ENCODE measurements at places on chromosomes 2 and 18.

DNA sequence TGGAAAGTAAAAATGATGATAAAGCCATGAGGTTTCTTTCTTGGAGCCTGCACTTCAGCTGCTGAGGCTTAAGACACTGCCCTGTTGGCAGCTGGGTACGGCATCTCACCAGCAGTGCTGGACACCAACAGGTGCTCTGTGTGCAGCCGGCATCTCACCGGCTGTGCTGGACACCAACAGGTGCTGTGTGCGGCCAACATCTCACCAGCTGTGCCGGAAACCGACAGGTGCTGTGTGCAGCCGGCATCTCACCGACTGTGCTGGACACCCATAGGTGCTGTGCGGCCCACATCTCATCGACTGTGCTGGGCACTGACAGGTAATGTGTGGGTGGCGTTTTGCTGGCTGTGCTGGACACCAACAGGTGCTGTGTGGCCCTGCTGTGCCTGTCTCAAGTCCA is 190.8 kb downstream of the TMEM18 start:
- DNase-seq = no peak

- no peak for DNase-seq
Measured at GRCh38 chr2:237254369-237254861, 159.5 kb downstream of the COL6A3 start.

DNA sequence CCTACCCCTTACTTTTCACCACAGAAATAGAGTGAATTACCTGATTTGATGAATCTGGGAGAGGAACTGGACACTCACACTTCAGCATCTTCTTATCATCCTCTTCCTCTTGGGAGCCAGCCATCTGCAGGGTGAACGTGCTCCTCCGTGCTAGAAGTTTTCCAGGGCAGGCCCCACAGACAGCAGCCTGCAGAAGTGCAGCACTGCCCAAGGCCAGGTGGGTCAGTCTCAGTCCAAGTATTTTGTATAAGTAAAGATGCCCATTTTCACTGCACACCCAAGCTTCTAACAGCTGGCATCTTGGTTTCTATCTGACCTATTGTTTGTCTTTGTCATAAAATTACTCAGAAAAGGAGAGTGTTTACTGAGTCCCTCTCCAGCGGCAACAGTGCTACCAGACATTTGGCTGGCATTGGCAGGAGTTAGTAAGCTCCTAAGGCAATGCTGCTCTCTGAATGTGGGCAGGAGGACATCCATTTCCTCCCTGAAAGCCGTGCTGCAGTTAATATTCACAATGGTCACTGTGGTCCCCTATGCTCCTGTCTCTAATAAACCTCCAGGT is 222.6 kb upstream of the CTAGE1 start:
- DNase-seq = no peak

GRCh38 chr2:98434492-98434891 is 10.2 kb upstream of the INPP4A start:
- DNase-seq = no peak

DNA sequence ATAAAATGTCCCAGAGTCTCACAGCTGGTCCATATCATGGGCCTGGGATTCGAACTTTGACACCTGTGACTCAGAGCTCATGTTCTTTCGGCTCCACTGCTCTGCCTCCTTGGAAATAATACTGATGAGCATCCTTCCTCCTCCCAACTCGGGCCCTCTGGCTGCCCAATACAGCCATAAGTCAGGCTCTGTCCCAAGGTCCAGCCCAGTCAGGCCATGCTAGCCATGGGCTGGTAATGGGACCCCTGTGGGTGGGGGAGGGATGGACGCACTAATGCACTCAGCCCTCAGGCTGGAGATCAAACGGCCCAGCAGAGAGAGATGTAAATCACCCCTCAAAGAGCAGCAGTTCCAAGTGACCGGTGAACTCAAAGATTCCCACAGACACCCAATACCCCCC is 61.1 kb downstream of the DDX1 start:
- no peak for DNase-seq

GRCh38 chr18:5744659-5745058 is 150.7 kb downstream of the TMEM200C start:
- no peak for DNase-seq

DNA sequence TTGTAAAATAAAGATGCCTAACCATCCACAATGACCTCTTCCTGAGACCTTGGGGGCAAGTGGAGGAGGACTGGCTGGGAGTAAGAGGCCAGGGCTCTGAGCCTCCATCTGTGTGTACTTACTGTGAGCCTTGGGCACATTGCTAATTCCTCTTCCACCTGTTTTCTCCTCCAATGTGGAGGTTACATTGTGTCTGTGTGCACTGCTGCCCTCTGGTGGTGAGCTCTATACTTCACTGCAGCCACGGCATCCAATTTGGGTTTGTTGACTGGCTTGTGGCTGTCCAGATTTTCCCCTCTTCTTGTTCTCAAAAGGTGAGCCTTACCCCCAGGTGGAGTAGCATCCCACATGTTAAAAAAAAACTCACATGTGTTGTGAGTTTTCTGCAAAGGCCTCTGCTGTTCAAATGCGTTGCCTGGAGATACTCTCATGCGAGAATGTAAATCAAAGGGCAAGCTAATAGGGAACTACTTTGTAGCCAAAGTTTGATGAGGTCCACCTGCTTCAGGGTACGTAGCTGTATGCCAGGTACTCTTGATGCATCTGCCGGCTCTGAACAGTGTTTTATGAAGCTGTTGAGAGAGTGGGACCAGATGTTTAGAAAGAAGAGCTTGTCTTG is 80.8 kb downstream of the APOB start:
- DNase-seq = no peak

GRCh38 chr18:49727816-49728215 is 85.5 kb downstream of the ACAA2 start:
- no peak for DNase-seq

DNA sequence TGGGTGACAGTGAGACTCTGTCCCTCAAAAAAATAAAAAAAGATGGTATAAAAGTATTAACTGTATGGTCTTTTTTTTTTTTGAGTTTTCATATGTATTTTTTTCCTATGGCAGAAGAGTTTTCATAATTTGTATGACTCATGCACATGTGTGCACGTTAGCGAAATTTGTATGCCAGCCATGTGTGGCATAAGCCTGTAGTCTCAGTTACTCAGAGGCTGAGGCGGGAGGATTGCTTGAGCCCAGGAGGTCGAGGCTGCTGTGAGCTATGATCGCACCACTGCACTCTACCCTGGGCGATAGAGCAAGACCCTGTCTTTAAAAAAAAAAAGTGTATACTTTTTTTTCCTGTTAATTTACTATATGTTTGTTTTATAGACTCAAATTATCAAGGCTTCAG is 160.8 kb downstream of the TGIF1 start:
- DNase-seq = no peak

GRCh38 chr2:130837811-130838565 is 1.3 kb downstream of the ARHGEF4 start:
- DNase-seq = no peak

DNA sequence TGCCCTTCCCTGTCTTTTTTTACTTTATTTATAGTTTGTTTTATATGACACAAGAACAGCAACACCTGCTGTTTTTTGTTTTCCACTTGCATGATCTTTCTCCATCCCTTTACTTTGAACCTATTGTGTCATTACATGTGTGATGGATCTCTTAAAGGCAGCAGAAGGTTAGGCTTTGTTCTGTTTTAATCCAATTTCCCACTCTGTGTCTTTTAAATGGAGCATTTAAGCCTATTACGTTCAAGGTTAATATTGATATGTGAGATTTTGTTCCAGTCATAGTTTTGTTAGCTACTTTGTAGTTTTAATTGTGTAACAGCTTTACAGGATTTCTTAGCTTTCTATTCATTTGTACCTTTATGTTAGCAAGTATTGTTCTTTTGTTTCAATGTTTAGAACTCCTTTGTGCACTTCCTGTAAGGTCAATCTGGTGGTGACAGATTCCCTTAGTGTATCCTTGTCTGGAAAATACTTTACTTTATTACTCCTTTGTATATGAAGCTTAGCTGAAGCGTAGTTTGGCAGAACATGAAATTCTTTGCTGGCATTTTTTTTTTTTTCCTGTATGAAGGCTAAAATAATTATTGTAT is 1443.0 kb upstream of the LRRTM1 start:
- no peak for DNase-seq

- DNase-seq = no peak
Measured at GRCh38 chr2:18437909-18438308, 122.5 kb downstream of the RDH14 start.

- no peak for DNase-seq
Measured at GRCh38 chr18:5944448-5944847, 49.1 kb upstream of the TMEM200C start.

- DNase-seq = no peak
Measured at GRCh38 chr2:217928324-217929181, 74.2 kb downstream of the TNS1 start.

DNA sequence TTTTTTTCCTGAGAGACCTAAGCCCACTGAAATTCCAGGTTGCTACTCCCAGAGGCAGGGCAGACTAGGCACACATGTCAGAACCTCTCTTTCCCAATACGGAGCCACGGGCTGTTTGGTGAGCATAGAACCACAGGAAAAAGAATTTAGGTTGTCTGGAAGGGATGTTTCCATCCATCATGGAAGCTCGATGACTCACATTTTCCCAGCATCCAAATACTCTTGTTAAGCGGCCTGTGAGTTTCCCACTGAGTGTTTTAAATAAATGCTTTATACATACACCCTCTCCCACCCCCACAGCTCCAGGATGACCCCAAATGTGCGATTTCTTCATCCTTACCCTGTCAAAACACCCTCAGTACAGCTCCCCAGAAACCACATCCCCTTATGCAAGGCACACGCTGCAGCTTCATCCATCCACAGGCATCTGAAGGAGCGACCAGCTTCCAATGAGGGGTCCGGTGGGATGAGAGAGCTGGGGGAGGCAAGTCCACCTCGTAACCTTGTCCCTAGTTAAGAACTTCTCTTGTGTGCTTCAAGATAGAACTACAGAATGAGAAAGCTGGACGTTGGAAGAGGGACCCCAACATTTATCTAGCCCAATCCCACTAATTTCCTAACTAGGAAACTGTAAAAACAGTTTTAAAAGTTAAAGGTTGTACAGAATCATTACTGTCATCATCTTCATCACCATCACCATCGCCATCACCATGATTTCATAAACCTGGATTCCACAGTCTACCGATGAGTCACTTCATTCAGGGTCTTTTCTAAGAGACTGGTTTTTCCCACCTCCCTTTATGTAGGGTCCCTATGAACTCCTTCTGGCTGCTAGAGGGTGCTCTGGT is 63.5 kb upstream of the FZD7 start:
- DNase-seq = no peak

DNA sequence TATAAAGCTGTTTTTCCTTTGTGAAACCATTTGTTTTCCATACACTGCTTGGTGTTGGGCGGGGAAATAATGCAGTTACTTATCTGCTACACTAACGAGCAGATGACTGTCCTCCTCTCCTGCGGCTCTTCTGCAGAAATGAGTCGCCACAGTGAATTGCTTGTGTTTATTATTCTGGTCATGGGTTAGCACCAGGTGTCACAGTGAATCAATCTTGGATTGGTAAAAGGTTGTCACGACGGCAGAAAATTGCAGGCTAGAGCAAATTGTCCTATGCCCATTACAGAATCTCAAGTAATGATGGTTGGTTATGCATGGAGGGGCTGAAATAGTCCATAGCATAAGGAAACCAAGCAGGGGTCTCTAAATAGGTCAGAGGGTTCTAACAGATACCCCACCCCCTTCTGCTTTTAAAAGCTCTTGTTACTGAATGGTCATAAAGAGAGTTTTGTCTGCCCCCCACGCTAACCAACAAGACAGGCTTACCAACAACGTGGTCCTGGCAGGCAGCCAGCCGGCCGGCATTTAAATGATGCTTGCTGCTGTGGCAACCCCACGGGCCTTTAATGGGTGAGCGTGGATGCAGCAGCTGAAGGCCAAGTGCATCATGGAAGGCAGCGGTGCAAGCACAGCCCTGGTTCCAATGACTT is 29.5 kb downstream of the RAB31 start:
- no peak for DNase-seq

DNA sequence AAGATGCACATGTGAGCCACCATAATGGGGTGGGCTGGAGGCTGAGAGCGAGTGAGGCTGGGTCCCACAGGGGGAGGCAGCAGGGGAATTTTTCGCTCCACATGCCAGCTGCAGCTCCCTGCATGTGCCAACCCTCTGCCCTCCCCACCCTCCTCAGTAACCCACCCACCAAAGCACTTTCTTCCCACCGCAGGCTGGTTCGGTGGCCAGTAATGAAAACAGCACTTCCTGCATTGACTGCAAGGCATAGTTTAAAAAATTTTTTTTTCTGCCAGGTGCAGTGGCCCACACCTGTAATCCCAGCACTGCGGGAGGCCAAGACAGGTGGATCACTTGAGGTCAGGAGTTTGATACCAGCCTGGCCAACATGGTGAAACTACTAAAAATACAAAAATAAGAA is 147.5 kb upstream of the TTC39C start:
- no peak for DNase-seq

DNA sequence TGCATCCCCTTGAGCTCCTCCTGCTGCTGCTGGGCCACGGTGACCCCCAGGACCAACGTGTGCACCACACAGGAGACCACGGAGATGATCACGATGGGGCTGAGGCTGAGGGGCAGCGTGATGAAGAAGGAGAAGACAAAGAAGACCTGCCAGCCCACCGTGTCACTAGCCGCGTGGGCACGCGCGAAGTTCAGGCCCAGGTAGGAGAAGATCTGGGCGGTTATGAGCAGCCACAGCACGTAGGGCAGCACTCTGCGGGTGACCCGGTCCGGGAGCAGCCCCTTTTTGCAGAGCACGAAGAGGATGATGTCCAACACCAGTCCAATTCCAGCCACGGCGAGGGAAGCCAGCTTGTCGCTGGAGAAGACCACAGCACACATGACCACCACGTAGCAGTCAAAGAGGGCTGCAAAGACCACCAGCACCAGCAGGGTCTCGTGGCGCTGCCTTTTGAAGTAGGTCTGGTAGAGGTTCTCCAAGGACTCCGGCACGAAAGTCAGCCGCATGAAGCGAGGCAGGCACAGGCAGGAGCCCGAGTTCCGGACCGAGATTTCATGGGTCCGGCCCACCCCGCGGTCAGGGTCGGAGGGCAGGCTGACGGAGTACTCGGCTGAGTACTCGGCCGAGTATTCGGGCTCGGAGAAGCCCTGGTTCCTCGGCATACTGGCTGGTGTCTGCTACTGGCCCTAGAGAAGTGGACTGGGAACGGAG is 1.6 kb downstream of the ADCY3 start:
- no peak for DNase-seq

- no peak for DNase-seq
Measured at GRCh38 chr18:12658426-12659138, 675 bp upstream of the SPIRE1 start.

GRCh38 chr2:217222309-217222910 is 362.5 kb upstream of the TNP1 start:
- DNase-seq = no peak

DNA sequence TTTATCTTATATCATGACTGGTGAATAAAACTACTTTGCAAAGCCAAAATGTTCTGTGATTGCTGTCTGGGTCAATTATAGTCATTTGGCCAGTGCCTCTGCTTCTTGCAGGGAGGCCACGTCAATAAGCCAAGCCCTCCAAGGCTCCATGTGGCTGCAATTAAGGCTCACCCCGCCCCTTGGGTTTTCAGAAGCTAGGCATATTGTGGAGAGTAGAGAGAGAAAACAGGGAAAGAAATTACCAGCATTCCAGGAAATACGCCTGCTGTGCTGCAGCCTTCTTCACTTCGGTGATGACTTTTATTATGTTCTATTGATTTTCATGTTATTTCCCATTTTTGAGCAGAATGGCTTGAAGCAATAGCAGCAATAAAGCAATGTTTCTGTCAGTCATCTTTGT is 319.7 kb downstream of the SOX11 start:
- no peak for DNase-seq

- DNase-seq = no peak
Measured at GRCh38 chr2:231965102-231965501, 3.6 kb downstream of the DIS3L2 start.

All from esophagus squamous epithelium (tissue), 5 donors.